ENCODE measurements at places on chromosomes 16 and 17.

GRCh38 chr17:72376526-72377345 lies 255.9 kb downstream of the SOX9 start:
- DNase-seq = no peak

- DNase-seq = peak; percentile 91
These were observed 403.1 kb upstream of the CDH11 start for GRCh38 chr16:65524997-65525396.

GRCh38 chr16:81210807-81211206 lies 27.7 kb upstream of the BCO1 start:
- no peak for DNase-seq

GRCh38 chr17:78127888-78128550 lies 536 bp downstream of the TMC6 start:
- DNase-seq = no peak

DNA sequence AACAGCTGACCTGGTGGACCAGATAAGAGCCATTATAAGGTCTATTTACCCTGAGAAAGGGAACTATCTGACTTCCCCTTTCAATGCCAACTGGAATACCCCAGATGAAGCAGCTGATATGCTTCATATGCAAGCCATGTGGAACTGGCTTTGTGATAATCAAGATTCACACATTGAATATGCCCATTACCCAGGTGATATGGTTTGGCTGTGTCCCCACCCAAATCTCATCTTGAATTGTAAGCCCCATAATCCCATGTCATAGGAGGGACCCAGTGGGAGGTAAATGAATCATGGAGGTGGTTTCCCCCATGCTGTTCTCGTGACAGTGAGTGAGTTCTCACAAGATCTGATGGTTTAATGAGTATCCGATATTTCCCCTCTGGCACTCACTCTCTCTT lies 42.1 kb downstream of the IKZF3 start:
- DNase-seq = no peak

- DNase-seq = no peak
These were observed 318.3 kb downstream of the PHKB start for GRCh38 chr16:47779201-47780016.

DNA sequence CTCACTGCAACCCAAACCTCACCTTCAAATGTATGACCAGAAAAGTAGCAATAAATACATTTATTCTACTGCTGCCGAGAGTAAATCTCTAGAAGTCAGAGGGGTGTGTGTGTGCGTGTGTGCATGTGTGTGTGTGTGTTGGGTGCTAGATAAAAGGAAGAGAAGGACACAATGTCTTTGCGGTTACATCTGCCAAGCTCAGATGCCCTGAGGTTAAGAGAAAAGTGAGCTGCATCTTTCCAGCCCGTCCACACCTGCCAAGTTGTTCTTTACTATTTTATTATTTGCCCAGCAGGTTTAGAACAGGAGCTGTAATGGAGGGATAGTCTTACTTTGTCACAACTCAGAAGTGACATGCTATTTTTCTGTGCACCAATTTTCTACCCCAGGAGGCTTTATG lies 54.5 kb upstream of the ANKFN1 start:
- DNase-seq = no peak

GRCh38 chr17:31594416-31594815 lies 202.9 kb downstream of the RAB11FIP4 start:
- no peak for DNase-seq

- peak; percentile 4 for DNase-seq
These were observed 74.8 kb upstream of the GRIN2A start for GRCh38 chr16:10256784-10257641.

DNA sequence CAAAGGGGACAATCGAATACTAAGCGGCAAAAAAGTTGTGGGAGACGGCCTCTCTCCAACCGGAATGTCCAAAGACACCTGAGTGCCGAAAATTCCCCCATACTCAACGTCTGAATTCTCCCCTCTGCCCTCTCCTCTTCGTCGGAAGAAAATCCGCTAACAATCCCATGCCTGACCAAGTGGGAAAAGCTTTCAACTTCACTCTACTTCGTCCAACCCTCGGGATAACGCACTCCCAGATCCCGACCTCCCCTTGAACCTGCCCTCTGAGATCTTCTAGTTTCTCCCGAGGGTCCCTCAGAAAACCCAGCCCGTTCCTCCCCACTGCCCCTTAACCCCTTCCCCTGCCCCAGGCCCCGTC lies 961 bp downstream of the AMFR start:
- DNase-seq = no peak

- DNase-seq = peak; percentile 17
These were observed 59.1 kb upstream of the CLEC18B start for GRCh38 chr16:74480150-74481029.

- no peak for DNase-seq
These were observed 11.2 kb downstream of the PIK3R5 start for GRCh38 chr17:8954339-8954738.

- DNase-seq = peak; percentile 45
These were observed 164.1 kb downstream of the CMIP start for GRCh38 chr16:81608523-81609209.

DNA sequence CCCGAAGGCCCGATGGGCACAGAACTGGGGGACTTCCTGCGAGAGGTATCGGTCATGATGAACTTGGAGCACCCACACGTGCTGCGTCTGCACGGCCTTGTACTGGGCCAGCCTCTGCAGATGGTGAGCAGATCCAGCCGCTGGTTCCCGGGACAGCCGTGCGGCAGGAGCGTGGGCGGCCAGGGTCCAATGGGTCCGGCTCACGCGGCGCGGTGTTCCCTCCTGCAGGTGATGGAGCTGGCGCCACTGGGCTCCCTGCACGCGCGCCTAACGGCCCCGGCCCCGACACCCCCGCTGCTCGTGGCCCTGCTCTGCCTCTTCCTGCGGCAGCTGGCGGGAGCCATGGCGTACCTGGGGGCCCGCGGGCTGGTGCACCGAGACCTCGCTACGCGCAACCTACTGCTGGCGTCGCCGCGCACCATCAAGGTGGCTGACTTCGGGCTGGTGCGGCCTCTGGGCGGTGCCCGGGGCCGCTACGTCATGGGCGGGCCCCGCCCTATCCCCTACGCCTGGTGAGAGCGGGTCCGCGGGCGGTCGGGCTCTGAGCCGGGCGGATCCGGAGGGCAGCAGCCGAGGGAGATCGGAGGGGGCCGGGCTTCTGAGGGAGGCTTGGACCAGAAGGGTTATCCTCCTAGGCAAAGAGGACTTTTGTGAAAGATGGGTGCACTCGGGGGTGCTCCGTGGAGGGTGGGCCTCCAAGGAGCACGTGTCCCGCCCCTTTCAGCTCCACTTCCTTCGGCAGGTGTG lies 3.0 kb downstream of the TNK1 start:
- DNase-seq = peak; percentile 18

DNA sequence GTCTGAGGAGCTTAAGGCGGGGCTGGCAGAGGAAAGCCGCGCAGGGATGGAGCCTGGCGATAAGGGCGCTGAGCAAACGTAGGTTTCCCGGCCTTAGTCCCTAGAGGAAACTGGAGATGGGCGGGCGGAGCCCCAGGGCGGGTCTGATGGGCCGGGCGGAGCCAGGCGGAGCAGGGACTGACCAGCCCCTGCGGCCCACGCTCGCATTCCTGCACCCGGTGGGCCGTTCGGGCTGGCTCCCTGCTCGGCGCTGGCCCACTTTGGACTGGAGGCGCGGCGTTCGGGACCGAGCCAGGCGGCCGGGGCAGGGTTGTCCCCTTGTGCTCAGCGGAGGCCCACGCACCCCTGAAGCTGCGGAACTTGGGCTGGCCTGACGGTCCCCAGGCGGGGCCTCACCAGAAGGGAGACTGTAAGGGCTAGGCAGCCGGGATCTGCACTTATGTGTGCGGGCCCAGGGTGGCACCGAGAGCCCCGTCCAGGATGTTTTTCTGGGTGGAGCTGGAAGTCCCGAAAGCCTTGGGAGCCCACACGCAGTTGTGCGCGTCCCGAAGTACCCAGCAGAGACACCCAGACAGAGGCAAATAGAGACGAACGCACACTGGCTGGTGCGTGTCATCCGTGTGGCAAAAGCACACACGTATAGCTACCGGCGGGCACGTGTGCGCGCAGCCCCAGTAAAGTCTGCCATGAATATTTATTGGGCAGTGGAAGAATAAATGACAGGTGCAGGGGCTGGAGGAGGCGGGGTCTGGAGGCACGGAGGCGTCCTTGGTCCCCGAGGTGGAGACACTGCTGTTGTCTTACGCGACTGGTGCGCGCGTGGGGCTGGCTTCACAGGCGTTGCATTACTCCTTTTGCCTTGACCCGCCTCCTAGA lies 1.4 kb downstream of the PYDC1 start:
- DNase-seq = peak; percentile 18

GRCh38 chr17:32763855-32764439 lies 113.0 kb downstream of the MYO1D start:
- DNase-seq = no peak

- DNase-seq = no peak
These were observed 5.7 kb upstream of the SLC4A1 start for GRCh38 chr17:44273607-44274006.

GRCh38 chr17:3594051-3594800 lies 15.0 kb downstream of the TRPV1 start:
- peak; percentile 90 for DNase-seq

GRCh38 chr16:85465328-85466303 lies 147.5 kb upstream of the GSE1 start:
- peak; percentile 38 for DNase-seq

- no peak for DNase-seq
These were observed 18.5 kb downstream of the RGS9 start for GRCh38 chr17:65155622-65156021.

DNA sequence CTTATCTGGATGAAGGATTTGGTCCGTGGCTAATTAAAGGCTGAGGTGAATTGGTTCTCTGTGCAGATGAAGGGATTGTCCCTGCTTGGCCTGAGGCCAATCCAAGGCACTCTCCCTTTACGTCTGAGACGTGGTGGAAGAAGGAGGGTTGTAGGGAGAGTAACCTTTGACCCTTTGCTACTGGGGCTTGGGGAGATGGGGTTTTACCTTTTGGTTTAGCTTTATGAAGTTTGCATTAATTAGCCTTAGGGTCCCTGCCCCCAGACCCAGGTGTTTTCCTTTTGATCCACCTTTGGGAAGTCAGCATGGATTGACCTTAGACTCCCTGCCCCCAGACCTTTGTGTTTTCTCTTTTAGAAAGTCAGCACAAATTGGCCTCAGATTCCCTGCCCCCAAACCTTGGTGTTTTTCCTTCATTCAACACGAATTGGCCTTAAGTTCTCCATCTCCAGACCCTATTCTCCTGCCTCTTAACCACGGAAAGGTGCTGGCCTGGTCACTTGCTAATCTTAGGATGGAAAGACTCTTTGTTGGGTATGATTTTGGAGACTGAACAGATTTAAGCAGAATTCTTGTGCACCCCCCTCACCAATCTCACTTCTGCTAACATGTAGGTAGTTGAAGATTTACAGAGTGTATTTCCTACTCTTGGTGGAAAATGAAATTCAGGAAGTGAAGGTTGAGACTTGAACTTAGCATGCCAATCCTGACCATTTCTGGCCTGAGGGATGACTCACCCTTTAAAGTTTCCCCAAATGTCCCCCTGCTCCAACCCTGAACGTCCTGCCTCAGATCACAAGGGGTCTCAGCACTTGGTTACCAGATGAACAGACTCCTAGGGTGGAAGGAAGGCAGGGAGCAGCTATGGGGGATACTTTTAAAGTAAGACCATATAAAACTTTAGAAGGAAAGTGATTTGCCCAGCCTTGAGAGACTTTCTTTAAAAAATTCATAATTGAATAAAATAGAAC lies 23.1 kb upstream of the MMD start:
- DNase-seq = no peak

- peak; percentile 96 for DNase-seq
These were observed 10.1 kb downstream of the KRT39 start for GRCh38 chr17:40956401-40957254.

- no peak for DNase-seq
These were observed 12.2 kb upstream of the FOXJ1 start for GRCh38 chr17:76153202-76153601.

DNA sequence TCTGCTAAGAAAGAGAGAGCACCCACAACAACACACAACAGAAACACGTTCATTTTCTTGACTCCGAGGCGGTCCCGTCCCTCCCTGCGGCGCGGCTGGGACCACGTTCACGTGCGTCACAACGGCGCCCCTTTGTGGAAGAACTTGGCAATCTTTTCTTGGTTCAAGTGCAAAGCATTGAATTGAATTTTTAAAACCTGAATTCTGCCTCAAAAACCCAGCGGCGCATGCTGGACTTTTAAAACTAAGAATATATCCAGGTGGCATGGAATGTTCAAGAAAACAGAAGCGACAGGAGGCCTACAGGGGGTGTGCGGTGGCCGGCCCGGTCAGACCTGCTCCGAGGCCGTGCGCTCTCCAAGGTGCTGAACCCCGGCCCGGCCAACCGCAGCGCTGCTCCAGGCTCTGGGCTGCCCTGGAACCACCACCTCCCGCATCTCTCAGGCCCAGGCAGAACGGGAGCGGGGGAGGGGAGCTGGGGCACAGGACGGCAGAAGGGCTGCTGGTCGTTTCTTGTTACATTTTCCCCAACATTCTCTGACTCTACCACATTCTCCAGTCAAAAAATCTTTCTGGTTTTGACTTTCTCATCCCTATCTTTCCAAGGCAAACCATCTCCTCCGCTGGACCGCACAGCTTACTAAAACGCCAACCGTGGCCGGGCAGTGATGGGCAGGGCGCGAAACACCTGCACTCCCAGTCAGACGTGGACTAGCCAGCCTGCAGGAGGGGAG lies 3.4 kb upstream of the HEXD start:
- peak; percentile 76 for DNase-seq

DNA sequence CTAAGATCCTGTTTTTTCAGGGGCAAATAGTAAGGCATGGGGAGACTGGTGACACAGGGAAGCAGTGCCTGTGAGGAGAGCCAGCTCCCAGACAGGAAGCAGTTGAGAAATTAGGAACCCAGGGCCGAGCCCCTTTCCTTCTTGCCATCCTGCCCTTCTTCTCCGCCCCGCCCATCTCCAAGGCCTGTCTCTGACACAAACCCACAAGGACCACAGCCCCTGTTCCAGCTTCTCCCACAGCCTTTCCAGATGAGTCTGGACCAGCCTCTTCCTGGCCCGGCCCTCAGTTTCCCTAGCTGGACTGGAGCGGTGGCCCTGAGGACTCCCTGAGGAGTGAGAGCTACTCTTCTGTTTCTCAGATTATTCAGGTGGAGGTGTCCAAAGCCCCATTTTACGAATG lies 9.9 kb downstream of the CCDC102A start:
- DNase-seq = no peak

DNA sequence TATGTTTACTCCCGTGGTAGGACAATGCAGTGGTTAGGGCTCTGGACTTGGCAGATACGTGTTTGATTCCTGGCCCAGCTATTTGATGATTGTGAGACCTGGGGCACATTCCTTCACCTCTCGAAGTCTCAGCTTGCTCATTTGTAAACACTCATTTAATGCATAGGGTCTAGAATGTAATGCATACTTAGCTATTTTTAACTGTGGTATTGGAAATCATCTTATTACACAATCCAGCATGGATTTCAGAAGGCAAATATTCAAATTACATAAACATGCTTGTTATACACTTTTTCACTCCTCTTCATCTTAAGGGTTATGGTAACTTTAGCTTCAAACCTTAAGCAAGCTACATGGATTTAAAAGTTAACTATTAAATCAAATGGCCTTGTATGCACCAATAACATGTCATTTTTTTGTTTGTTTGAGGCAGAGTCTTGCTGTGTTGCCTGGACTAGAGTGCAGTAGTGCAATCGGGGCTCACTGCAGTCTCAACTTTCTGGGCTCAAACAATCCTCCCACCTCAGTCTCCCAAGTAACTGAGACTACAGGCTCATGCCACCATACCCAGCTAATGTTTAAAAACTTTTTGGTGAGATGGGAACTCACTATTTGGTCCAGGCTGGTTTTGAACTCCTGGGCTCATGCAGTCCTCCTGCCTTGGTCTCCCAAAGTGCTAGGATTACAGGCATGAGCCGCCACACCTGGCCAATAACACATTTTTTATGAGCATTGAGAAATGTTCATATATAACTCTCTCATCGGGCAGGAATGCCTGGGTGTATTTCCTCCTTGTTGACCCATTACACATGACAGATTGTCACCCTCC lies 52.5 kb downstream of the VAT1L start:
- peak; percentile 11 for DNase-seq

Measured in astrocyte of the spinal cord (primary cell).